ENCODE measurements at places on chromosomes 11 and 22. TPM values are rescaled to one million over a fixed set of nuclear protein-coding genes. Genes with fewer than 3 reads are reported as not detected.

RASL10A gene
- polyA plus RNA-seq, result 4.1 TPM

- H3K4me3 ChIP-seq, result no peak overlapping the region
- DNase-seq, result no peak
- H3K27ac ChIP-seq, result no peak overlapping the region
- H3K27me3 ChIP-seq, result no peaks in the 10 kb centered on the region
- no peaks in the 10 kb centered on the region for H3K4me1 ChIP-seq
Measured at GRCh38 chr11:25377466-25377865, 880.6 kb downstream of the LUZP2 start.

OR4C5 gene
- not detected for polyA plus RNA-seq

DNA sequence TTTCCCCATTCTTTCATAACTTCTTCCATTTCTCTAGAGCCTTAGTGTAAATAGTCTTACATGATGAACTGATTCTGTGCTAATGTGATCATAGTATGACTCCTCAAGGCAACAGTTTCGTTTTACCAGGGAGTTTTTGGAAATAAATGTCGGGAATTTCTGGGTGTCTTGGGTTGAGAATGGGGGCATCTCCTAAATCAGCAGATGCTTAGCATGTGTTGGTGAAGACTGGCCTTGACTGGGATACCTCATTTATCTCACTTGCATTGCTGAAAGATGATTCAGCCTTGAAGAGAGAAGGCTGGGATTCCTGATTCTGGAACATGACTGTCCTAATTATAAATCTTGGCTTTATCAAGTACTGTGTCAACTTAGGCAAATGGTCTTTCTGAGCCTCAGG is 115.7 kb upstream of the C11orf87 start:
- H3K27me3 ChIP-seq, result no peaks in the 10 kb centered on the region
- H3K4me1 ChIP-seq, result no peaks in the 10 kb centered on the region
- no peak overlapping the region for H3K27ac ChIP-seq
- H3K36me3 ChIP-seq, result no peaks in the 10 kb centered on the region
- no peak for DNase-seq
- H3K4me3 ChIP-seq, result no peak overlapping the region

DNA sequence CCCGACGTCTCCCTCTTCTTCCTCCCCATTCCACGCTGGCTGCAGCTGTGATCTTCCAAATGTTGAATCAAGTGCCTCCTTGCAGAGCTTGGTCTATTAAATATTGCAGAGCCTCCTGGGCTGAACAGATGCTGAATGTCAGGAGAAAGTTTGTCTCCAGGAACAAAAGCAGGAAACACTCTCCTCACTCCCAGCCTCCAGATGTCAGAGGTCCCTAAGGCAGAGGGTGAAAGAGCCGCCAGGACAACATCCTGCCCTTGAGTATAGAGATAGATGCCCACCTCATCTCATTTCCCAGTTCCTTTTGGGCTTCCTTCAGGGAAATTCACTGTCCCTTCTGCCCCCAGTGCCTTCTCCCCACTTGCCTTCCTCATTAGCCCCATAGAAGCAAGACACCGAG is 40.8 kb upstream of the IGSF9B start:
- no peaks in the 10 kb centered on the region for H3K4me1 ChIP-seq
- H3K36me3 ChIP-seq, result no peaks in the 10 kb centered on the region
- no peak overlapping the region for H3K27ac ChIP-seq
- DNase-seq, result no peak

LARGE2 gene
- 10.7 TPM for polyA plus RNA-seq

DNA sequence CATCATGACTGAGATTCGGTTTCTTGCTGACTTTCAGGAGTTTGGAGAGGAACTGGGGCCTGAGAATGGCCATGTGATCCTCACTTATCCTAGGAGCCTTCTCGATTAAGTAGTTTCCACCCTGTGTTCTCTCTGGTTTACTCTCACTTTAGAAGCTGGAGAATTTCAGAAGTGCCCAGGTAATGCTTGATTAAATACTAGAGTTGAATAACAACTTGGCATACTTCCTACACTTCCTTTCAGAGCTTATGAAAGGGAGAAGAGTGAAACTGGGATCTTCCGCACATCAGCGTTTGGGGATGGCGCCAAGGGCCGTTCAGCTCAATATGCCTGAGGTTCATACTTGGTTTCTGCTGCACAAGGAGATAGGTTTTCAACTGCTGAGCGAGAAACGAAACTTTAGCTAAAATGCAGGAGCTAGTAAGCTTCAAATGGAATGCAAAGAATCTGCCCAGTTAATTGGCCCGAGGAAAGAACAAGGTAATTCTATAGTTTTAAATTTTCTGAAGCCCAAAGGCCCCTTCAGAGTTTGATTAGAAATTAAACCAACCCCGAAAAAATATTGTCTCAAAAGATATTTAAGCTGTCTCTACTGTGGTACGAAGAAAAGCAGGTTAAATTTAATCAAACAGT is 823 bp upstream of the MUC15 start:
- H3K27me3 ChIP-seq, result peaks cover 2% of the 10 kb centered on the region
- DNase-seq, result no peak
- H3K4me3 ChIP-seq, result no peak overlapping the region
- H3K27ac ChIP-seq, result no peak overlapping the region

DNA sequence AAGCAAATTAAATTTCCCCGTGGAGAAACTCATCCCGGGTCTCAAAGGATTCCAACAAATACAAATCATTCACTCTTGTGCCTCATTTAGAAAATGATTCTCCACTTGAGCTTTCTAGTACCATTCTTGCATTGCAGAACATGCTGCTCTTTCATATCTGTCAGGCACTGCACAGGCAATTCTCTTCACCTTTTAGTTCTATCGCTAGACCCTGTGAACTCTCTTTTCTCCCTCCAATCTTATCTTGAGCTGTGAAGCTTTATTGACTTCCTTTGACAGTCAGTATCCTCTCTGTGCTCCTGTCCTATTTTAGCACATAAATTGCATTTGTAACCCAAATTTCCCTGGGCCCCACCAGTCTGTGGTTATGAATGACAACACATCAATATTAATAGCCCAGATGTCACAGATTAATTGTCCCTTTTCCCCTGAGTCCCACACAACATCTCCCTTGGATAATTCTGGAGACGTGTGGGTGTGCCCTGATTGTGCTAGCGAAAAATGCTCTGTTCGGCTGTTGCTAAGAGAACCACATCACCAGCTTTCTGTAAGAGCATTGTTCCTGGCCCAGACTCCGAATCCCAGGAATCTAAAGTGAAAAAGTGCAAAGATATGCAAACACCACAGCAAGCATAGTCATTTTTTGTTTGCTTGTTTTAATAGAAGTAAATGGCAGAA is 22.4 kb upstream of the SC5D start:
- H3K27me3 ChIP-seq, result peaks cover 8% of the 10 kb centered on the region
- no peaks in the 10 kb centered on the region for H3K4me1 ChIP-seq
- no peak for DNase-seq
- H3K27ac ChIP-seq, result no peak overlapping the region

BIRC3 gene
- 8.3 TPM for polyA plus RNA-seq

Measured in small intestine (tissue), 16 donors.